Kidney capillary endothelial cell (primary cell): ENCODE measurements at places on chromosomes 11 and 22.

DNA sequence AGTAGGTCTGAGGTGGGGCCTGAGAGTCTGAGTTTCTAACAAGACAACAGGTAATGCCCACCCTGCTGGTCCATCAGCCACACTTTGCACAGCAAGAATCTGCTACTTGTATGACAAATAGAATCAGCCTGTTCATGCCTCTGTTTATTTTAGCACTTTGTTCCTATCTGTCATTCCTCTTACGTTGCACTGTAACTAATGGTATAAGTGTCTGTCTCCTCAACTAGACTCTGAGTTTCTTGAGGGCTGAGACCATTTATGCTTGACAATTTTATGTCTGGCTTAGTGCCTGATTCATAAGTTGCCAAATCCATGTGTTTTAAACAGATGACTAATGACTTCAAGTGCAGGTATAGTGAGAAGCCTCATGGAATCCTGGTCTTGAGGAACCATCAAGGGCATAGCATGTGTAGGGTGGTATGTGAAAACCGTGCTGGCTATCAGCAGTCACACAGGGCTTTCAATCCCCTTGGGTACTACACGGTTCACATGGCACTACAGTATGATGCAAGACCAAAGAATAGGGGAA is 209.7 kb downstream of the C11orf91 start:
- DNase-seq, result no peak

- no peak for DNase-seq
Measured at GRCh38 chr11:78313898-78314297, 103.7 kb downstream of the GAB2 start.

GRCh38 chr11:30502305-30502704 is 83.8 kb downstream of the MPPED2 start:
- no peak for DNase-seq

DNA sequence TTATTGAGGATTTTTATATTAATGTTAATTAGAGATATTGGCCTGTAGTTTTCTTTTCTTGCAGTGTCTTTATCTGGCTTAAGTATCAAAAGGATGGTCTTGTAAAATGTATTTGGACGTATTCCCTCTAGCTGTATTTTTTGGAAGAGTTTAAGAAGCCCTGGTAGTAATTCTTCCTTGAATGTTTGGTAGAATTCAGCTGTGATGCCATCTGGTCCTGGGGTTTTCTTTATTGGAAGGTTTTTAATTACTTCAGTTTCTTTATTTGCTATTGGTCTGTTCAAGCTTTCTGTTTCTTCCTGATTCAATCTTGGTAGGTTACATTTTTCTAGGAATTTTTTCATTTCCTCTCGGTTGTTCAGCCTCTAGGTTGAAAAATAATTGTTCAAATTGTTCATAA is 255.0 kb upstream of the TBCEL start:
- DNase-seq, result no peak

DNA sequence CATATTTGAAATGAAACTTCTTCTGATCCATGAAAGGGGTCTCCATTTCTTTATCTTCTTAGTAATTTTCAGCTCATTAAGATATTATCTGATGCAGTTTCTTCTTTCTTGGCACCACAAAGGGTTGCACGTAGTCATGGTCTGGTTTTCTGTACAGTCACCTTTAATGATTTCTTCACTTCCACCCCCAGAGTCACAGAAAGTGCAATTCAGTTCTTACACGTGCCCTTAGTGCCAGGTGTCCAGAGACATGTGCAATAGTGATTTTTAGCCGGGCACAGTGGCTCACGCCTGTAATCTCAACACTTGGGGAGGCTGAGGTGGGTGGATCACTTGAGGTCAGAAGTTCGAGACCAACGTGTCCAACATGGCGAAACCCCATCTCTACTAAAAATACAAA is 202.8 kb upstream of the MTNR1B start:
- DNase-seq, result peak; percentile 34

DNA sequence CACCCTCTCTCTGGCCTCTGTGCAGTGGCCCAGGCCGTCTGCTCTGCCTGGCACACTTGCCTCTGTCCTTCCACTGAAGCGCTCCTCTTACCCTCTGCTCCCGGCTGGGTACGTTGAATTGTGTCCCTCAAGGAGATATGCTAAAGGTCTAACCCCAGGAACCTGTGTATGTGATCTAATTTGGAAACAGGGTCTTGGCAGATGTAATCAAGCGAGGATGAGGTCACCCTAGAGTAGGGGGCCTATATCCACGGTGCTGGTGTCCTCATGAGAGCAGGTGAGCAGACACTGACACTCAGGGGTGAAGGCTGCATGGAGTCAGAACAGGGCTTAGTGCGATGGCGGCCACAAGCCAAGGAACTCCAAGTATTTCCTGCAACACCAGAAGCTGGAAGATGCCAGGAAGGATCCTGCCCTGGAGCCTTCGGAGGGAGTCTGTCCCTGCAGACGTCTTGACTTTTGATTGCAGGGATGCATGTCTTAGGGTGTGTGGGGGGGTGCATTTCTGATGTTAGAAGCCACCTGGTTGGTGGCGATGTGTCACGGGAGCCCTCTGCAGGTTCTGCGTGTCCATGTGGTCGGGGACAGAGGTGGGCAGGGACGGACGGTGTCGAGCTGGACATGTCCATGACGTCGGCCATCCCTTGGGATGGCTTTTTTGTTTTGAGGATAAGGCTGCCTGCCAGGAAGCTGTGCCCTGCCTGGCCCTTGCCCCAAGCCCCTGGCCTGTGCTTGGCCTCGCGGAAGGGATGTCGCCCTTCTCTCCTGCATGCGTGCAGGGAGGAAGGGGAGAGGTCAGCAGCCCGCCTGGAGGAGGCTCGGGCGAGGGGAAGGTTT is 68.6 kb downstream of the LRP5 start:
- DNase-seq, result peak; percentile 31

DNA sequence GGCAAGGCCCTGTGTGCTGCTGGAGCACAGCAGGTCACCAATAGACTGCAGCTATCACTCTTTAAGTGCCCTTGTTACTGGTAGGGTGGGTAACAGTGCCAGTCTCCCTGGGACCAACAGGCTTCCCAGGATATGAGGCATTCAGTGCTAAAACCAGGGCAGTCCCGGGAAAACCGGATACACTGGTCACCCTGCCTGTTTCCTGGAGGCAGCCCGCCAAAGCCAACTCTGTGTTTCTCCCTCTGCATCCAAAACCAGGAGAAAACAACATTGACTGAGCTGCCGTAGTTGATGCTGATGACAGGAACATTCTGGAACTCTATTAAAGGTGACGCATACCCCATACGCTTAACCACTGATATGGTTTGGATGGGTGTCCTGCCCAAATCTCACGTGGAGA is 149.1 kb downstream of the SHANK2 start:
- peak; percentile 42 for DNase-seq

- no peak for DNase-seq
Measured at GRCh38 chr11:24779791-24780190, 282.9 kb downstream of the LUZP2 start.

- no peak for DNase-seq
Measured at GRCh38 chr11:19524171-19524671, 188.4 kb upstream of the NAV2 start.

- DNase-seq, result no peak
Measured at GRCh38 chr11:124463324-124463723, 17.8 kb upstream of the OR8B8 start.

GRCh38 chr11:12402025-12402424 is 24.7 kb downstream of the PARVA start:
- DNase-seq, result no peak

DNA sequence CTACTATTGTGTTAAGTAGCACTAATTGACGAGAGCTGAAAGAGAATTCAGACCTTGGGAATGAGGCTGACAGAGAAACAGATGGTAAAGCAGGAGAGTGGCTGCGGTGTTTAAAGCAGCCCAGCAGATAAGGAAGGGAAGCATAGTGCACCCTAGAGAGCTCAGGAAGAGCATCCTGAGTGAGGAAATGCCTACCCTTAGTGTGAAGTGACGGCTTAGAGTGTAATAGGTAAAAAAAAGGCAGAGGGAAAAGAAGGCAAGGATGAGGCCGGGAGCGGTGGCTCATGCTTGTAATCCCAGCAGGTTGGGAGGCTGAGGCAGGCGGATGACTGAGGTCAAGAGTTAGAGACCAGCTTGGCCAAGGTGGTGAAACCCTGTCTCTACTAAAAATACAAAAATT is 22.4 kb upstream of the ETS1 start:
- no peak for DNase-seq

GRCh38 chr22:38954414-38955043 is 2.9 kb upstream of the APOBEC3A start:
- DNase-seq, result no peak

GRCh38 chr22:17167486-17167885 is 8.4 kb upstream of the HDHD5 start:
- no peak for DNase-seq

DNA sequence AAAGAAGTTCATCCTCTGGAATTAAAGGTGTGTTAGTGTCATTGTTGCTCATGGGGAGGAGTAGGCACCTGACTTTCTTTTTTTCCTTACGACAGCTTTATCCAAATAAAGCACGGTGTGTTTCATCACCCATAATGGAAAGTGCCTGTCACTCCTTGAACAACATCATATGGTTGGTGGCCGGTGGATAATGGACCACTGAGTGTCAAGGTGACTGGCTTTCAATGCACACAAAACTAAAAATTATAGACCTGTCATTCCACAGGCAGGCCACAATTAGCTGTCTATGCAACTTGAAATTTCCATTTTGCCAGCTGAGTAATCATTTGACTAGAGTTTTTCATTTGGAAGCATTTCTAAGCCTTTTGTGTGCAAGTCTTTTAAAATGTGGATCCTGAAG is 45.0 kb upstream of the MPPED2 start:
- DNase-seq, result no peak

GRCh38 chr11:2434008-2434407 is 10.3 kb downstream of the TRPM5 start:
- DNase-seq, result no peak

DNA sequence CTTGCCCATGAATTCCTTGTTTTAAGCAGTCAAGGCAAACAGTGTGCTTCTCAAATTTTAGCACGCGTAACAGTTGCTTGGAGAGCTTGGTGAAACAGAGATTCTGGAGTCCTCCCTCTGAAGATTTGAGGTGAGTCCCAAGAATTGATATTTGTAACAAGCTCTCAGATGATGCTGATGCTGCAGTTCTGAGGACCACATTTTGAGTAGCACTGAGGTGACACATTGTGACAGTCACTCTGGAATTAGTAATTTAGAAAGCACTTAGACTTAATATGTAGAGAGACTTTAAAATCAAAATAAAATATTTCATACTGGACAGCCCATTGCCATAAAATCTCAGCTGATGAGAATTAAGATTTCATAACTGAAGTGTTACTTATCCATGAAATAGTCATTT is 38.5 kb downstream of the DNAJC24 start:
- no peak for DNase-seq

GRCh38 chr22:35627267-35628041 is 10.3 kb upstream of the MB start:
- DNase-seq, result peak; percentile 67

DNA sequence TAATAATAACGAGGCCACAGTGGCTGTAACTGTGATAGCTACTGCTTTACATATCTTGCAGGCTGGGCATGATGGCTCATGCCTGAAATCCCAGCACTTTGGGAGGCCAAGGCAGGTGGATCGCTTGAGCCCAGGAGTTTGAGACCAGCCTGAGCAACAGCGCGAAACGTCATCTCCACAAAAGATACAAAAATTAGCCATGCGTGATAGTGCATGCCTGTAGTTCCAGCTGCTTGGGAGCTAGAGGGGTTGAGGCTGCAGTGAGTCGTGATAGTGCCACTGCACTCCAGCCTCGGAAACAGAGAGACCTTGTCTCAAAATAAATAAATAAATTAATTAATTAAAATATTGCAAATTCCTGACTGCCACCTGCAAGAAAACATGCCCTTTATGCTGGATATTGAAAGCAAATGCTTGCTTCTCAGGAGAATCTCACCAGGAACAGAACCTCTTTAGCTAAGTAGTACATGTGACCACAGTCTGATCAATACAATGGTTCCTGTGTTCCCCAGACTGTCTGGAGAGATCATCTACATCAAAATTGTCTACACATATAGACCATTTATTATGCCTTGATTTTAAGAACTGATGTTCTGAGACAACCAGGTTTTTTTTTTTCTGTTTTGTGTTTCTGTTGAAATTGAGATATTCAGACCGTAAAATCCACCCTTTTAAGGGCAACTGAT is 6.3 kb downstream of the ZBTB3 start:
- DNase-seq, result no peak

- no peak for DNase-seq
Measured at GRCh38 chr22:46966846-46967245, 204.4 kb downstream of the TBC1D22A start.

DNA sequence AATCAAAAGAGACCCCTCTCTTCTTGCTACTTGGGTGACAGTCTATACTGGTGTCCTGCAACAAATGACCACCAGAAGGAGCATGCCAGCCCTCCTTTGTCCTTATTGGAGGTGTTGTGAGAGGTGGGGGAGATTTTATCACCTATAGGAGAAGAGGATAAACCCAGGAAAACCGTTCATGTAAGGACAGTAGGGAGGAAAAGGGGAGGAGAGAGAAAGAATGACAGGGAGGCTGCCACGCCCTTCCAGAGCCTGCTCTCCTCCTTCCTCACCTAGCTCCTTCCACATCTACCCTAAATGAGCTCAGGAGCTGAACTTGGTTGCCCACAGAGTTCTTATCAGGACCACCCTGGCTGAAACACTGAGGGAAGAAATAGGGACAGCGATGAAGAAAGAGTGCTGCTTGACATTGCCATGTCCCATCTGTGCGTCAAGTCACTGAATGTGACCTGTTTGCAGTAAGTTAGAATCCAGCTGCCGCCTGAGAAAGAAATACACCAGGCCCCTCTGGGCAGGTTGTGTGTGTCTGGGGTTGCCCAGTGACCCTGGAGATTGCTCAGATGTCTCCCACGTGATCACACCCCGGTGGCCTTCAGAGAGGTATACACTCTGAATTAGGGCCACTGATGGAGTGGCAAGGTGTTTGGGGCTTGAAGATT is 40.4 kb upstream of the ETS1 start:
- no peak for DNase-seq

DNA sequence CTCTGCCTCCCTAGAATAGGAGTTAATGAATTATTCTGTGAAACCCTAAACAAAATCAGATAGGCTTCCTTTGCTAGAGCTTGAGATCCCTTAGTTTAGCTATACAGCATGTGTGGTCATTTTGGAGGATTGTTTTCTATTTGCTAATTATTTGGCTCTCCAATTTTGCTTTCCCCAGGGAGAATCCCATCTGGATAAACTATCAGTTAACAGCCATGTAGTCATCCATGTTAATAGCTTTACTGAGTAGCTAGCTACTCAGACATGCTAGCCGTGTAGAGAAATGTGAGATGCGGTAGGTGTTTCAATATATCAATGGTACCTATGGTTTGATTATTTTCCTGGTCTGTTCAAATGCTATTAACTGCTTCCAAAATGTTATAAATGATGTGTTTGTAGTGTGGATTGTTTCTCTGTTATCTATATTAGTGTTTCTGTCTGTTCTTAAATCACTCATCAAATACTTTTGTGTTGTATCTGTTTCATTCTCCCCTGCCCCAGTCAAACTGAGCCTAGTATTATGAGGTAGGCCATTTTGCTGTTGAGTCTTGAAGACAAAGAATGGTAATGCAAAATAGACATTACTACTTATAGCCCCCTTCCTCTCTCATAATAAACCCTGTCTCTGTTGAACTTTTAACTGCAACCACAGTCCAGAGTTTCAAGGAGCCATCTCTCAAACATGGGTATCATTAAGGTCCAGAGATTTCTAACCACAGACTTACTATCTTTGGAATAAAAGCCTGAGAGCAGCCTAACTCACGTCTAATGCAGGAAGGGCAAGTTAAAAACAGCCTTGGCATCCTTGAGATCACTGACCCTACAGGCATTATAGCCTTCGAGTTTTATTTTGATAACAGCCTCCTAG is 56.1 kb upstream of the GRAMD1B start:
- no peak for DNase-seq
